Non-pigmented ciliary epithelial cell (primary cell): ENCODE measurements at places on chromosomes 13 and 19.

DNA sequence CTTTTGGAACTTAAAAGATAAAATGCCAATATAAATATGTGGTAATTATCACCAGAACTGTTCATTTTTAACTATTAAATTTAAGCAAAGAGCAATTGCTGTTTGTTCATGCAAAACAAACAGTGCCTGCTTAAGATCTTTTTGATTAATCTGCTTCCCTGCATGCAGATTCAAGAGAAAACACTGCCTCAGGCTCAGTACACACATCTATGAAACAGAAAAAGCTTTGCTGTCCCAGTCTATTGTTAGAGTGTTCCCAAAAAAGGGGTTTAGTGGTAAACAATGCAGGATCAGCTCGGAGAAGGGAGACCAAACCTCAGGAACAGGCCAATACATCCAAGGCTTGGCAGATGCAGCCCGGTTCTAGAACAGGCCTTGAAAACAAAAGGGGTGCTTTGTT is 49.3 kb upstream of the TDRD3 start:
- DNase-seq: no peak

DNA sequence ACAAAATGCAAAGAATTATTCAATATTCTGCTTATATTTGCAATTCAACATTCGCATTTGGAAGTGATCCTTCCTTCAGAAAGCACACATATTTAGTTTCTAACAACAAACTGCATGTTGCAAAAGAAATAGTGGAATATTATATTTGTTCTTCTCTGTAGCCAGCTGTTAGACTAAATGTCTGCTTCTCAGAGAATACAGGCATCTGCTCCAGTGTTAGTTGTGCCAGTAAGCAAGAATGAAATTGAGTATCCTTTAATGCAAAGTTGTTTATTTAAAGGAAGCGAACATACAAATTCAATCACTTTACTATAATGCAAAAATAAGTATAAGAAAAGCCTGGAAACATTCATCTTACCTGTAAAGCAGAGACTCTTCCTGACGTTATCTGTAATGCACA is 663 bp downstream of the SLITRK6 start:
- DNase-seq: no peak

GRCh38 chr19:35899547-35900214 is 659 bp downstream of the NFKBID start:
- no peak for DNase-seq

GRCh38 chr13:102295316-102296048 is 106.4 kb downstream of the FGF14 start:
- DNase-seq: no peak
